Activated CD8-positive, alpha-beta memory T cell treated with anti-CD3 and anti-CD28 coated beads for 4 hours (primary cell): ENCODE measurements at places on chromosomes 6 and 20.

GRCh38 chr6:147691446-147691845, 183.0 kb downstream of the SAMD5 start:
- no peak for DNase-seq

- DNase-seq, result no peak
Measured at GRCh38 chr6:7674291-7674690, 51.6 kb upstream of the BMP6 start.

GRCh38 chr20:59508729-59509128, 95.6 kb upstream of the PHACTR3 start:
- DNase-seq, result no peak

GRCh38 chr6:32603222-32603621, 13.6 kb upstream of the HLA-DRB1 start:
- no peak for DNase-seq

- DNase-seq, result no peak
Measured at GRCh38 chr20:32611286-32611685, 26.2 kb upstream of the NOL4L start.

DNA sequence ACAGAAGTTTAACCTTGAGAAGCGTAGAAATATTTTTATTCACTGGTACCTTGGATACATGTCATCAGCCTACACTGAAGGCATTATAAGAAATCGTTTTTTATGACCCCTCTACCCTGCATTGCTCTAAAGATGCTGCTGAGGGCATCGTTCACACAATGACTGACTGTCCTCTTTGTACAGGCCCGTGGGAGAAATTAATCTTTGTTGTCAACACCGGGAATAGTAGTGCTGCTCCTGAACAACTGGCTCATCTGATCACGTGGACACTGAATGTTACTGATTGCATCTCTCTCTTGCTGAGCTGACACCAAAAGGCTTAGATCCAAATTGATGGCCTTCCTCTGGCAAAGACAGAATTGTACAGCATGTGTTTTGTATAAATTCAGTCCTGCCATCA, 157.1 kb upstream of the SMLR1 start:
- DNase-seq, result no peak

- peak; percentile 63 for DNase-seq
Measured at GRCh38 chr20:49186535-49187329, 1.4 kb downstream of the STAU1 start.

- DNase-seq, result no peak
Measured at GRCh38 chr6:24696097-24696496, 22.9 kb downstream of the C6orf62 start.

GRCh38 chr6:99253271-99253670, 96.2 kb downstream of the FAXC start:
- no peak for DNase-seq

- DNase-seq, result no peak
Measured at GRCh38 chr6:11494786-11495564, 42.6 kb upstream of the TMEM170B start.

DNA sequence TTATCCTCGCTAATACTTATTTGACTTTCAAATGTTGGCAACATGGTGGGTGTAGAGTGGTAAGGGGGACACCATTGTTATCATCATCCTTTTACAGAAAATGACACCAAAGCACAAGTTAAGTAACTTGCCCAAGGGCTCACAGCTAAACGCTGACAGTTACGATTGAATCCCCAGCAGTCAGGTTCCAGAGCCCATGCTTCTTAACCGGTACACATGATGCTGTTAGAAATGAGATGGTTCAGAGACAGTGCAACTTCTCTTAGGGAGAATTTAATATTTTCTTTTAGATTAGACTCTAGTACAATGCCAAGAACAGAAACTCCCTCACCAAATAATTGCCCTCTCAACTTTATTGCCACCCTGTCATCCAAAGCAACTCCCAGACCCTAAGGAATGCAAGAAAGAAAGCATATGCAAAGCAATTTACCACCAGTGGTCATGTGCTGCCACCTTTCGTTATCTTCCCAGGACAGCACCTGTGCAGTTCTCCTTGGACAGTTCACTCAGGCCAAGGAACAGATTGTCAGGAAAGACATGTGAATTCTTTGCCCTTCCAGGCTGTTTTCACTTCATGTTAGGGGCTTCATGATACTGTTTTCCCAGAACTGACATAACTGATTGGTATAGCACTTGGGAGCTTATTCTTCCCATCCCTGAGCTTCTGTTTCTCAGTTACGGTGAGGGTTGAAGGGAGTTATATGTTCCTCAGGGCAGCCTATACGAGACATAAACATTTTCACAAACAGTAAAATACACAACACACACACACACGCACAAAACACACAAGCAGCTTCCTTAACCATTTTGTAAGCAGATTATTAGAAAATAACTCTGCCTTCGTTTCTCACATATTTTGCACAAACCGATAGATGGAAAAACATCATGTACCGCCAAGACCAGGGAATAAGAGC, 5.1 kb downstream of the HLA-DMA start:
- no peak for DNase-seq

GRCh38 chr6:43939281-43940070, 169.5 kb downstream of the VEGFA start:
- DNase-seq, result no peak

DNA sequence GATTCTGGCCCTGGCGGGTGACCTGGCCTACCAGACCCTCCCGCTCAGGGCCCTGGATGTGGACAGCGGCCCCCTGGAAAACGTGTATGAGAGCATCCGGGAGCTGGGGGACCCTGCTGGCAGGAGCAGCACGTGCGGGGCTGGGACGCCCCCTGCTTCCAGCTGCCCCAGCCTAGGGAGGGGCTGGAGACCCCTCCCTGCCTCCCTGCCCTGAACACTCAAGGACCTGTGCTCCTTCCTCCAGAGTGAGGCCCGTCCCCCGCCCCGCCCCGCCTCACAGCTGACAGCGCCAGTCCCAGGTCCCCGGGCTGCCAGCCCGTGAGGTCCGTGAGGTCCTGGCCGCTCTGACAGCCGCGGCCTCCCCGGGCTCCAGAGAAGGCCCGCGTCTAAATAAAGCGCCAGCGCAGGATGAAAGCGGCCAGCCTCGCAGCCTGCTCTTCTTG, 868 bp upstream of the SLC2A4RG start:
- no peak for DNase-seq

DNA sequence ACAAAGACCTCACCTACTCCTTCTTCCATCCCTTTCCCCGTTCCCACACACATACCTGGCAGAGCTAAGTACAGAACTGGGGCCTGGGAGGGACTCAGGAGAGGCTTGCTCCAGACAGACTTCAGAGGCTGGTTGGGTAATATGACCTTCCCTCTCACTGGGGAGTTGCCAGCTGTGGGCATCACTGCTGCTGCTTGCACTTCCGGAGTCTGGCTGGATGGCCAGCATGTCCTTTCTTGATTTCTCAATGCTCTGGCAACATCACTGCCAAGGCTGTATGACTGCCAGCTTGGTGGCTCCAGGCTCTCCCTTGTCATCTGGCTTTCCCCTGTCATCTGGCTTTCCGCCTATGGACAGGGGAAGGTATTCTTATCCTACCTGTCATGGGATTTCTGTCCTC, 47.8 kb downstream of the CDH22 start:
- DNase-seq, result no peak
